ENCODE measurements at places on chromosomes 5 and 9.

- no peak for DNase-seq
These were observed 43.1 kb downstream of the SAXO1 start for GRCh38 chr9:18989865-18990264.

DNA sequence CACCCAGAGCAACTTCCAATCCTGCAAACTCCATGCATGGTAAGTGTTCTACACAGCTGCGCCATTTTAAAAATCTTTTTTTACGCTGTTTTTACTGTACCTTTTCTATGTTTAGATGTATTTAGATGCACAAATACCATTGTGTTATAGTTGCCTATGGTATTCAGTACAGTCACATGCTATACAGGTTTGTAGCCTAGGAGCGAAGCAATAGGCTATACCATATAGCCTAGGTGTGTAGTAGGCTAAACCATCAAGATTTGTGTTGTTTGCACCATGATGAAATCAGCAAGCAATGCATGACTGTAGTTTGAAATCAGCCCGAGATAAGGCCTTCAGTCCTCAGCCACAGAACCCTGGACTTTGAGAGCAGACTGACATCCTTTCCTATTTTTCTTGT, 101.2 kb downstream of the LIX1 start:
- DNase-seq, result no peak

- DNase-seq, result no peak
These were observed 282.4 kb downstream of the EFNA5 start for GRCh38 chr5:107388141-107388861.

- DNase-seq, result no peak
These were observed 140.7 kb upstream of the RANBP3L start for GRCh38 chr5:36442352-36442751.

DNA sequence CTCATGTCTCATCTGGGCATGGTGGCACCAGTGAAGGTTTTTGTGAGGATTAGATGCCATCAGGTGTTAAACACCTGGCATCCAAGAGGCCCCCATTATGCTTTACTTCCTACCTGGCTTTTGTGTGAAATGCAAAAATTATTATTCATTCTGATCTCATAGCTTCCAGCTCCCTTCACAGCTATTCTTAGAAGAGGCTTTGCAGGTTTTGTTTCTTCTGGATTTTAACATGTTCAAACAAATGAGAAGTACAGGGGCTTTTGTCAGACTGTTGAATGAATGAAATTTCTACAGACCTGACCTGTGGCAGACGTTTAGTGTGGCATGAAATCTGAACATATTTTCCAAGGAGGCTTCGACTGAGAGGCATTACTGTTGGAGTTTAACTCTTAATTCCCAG, 14.3 kb upstream of the CORO2A start:
- no peak for DNase-seq

Data from pulmonary artery endothelial cell (primary cell).